Hematopoietic multipotent progenitor cell treated with erythropoietin and hydrocortisone succinate and interleukin-3 and kit ligand, for 4 days (in vitro differentiated cells): ENCODE measurements at places on chromosomes 3 and 15.
A peak's percentile ranks its signal among the peaks of the same experiment; 100 is the strongest.

- no peak for DNase-seq
Observed at GRCh38 chr15:46652266-46652665, 1017.4 kb downstream of the SQOR start.

GRCh38 chr3:100682056-100682853 lies 27.0 kb upstream of the TFG start:
- no peak for DNase-seq

- DNase-seq, result no peak
Observed at GRCh38 chr3:55534876-55535275, 47.8 kb upstream of the WNT5A start.

- DNase-seq, result peak; percentile 26
Observed at GRCh38 chr3:45182915-45183871, 37.0 kb upstream of the CDCP1 start.

DNA sequence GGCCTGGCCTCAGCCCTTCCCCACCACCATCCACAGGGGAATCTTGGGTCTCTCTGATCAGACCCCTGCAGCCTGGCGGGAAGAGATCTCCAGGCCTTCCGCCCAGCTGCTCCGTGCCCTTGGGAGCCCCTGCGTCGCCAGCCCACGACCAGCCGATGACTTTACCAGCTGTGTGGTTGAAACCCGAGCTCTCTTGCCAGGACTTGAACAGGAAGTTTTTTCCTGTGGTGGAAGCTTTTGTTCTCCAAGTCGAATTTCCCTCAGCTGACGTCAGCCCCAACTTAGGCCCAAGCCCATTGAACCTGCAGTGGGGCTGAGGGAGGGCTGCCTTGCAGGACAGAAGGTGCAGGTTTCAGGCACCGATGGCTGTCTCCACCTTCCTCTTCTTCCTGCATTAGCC lies 51.7 kb upstream of the SMAD3 start:
- DNase-seq, result no peak

DNA sequence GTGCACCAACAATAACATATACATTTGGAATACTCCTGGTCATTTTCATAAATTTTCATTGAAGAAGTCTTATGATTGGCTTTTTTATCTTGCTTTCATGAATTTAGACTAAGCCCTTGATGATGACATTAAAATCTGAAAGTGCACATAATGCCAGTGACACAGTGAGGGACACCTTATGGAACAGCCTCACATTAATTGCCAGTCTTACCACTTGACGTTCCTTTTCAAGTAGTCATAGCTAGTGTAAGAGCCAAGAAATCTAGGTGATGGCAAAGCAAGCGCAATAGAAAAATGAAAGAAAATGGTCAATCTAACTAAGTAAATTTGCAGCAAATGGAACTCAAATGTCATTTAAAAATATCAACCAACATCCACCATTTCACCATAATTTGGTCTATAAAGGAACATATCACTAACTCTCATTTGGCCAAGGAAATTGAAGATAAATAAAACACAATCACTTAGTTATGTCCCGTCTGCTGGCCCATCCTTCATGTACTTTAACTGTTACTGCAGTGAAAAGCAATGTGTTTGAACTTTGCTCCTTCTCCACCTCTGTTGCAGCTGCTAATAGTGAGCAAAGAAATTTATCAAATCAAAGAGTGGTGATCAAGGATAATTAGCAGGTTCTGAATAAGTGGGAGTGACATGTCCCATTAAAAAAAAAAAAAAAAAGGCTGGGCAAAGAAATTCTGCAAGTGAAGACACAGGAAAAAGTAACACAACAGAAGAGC lies 110.0 kb downstream of the TJP1 start:
- DNase-seq, result no peak

- no peak for DNase-seq
Observed at GRCh38 chr3:21041621-21042020, 709.4 kb downstream of the ZNF385D start.

GRCh38 chr3:185737020-185737419 lies 87.8 kb downstream of the IGF2BP2 start:
- DNase-seq, result no peak

GRCh38 chr3:34864011-34864410 lies 775.3 kb upstream of the ARPP21 start:
- no peak for DNase-seq

GRCh38 chr3:46141813-46142212 lies 66.3 kb downstream of the CCR1 start:
- DNase-seq, result no peak

DNA sequence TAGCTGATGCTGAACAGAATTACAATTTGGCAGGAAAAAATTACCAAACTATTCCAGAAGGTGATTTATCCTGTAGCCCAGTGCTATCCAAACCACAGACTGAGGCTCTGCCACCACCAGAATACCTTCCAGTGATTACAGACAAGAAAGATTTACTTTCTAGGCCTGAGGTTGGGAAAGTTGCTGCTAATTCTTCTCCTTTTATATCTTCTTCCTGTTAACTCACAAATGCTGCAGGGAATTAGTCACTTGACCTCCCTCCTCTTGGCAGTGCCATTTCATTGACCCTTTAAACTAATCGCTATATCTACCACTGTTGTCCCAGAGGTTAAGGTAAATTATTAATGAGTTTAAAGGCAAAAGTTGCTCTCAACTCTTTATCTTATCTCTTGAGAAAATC lies 118.4 kb downstream of the CTNNB1 start:
- no peak for DNase-seq

GRCh38 chr3:47888986-47889757 lies 86.2 kb downstream of the DHX30 start:
- DNase-seq, result no peak

GRCh38 chr15:63408524-63408923 lies 26.9 kb upstream of the CA12 start:
- DNase-seq, result no peak

GRCh38 chr3:169493521-169494141 lies 169.9 kb downstream of the MECOM start:
- no peak for DNase-seq

- DNase-seq, result peak; percentile 98
Observed at GRCh38 chr3:4533489-4534443, 40.6 kb downstream of the ITPR1 start.

DNA sequence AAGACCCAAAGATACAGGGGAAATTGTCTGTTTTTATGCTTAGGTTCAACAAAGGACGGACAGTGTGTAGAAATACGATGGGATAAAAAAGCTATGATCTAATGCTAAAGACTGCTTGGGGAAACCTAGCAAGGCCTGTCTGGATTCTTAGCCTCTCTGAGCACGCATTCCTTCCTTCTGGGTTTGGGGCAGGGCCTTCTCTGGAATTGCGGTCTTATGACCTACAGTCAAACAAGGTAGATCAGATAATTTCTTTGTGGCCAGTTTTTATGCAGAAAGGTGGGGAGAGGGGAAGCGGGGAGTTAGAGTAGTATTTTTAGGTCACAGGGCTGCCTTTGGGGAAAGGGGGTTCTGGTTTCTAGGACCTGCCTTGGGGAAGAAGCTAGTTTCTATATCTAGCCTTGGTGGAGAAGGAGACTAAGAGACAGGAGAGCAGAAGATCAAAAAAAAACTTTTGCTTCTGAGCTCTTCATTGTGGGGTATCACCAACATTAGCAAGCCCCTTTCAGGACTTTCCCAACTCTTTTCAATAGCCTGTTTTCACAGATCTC lies 39.1 kb upstream of the LIPC start:
- DNase-seq, result no peak

- DNase-seq, result peak; percentile 79
Observed at GRCh38 chr3:148955544-148956346, 35.6 kb upstream of the GYG1 start.

- no peak for DNase-seq
Observed at GRCh38 chr3:118137778-118138177, 896.9 kb downstream of the IGSF11 start.

- DNase-seq, result no peak
Observed at GRCh38 chr3:194447161-194447560, 39.6 kb downstream of the ATP13A3 start.

- no peak for DNase-seq
Observed at GRCh38 chr3:119222391-119222790, 18.3 kb downstream of the B4GALT4 start.

DNA sequence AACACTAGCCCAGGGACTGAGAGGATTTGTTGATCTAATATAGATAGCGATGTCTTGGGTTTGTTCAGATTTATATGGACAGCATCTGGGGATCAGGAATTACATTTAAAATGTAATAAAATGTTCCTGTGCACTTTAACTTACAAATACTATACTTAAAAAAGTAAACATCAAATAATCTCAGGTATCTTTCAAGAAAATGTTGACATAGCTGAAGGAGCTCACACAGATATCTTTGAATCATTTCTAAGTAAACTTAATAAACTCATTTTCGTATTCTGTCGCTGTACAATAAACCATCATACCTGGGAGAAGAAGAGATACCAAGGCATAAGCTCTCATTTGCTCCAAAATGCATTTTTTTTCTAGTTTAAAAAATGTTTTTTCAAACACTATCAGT lies 557.5 kb upstream of the NR2F2 start:
- DNase-seq, result no peak

DNA sequence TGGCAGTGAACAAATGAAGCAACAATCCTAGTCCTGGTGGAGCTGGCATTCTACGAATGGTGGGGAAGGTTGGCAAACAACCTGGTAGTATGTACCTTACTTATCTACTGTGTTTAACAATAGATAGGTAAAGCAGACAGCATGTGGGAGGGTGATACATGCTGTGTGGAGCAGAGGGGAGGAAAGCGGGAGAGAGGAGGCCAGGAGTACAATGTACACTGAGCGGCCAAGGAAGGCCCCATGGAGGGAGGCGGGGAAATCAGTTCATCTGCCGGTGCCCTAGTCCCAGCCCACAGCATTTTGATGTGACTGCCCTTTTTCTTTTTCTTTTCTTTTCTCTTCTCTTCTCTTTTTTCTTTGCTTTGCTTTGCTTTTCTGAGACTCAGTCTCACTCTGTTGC lies 5.3 kb upstream of the RHCG start:
- no peak for DNase-seq

DNA sequence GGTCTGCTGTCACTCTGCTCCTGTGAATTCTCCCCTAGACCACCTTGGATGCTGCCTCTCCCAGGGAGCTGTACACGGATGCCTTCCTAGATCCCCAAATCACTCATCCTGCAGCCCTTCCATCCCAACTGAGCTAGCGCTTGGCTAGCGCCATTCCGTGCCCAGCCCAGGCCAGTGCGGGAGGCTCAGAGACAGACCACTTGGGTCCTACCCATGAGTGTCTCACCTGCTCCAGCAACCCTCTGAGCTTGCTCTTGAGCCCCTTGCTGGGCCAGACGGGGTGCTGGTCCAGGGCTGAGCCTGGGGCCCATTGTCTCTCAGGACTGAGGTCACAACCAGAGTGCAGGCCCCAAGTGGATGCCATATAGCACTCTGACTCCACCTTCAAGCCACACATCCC lies 17.7 kb downstream of the SH2D7 start:
- no peak for DNase-seq

DNA sequence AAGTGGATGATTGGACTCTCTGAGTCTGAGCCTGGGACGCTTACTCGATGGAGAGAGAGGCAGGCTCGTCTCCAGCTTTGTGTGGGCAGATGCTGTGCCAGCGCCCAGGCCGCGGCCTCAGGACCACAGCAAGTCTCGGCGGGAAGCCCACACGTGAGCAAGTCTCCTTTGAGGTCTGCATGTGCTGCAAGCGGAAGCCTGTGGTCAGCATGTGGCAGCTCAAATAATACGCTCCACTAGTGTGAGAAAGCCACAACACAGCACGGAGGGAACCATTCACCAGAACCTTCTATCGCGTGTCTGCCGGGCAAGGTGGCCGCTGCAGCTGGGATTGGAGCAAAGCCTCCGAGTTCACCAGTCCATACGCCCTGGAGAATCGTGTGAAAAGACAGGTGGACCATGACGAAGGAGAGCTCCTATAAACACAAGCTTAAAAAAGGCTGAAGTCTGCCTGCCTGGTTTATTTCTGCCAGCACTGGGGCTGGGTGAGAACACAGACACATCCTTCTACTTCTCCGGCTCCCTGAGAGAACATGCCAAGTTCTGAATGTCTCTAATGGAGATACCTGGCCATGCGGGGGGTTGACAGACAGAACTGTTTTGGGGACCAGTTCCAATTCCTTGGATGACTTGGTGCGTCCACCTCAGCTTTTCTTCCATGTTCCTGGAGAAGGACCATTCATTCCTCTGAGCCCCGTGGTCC lies 82.0 kb upstream of the LRIG1 start:
- DNase-seq, result peak; percentile 23

DNA sequence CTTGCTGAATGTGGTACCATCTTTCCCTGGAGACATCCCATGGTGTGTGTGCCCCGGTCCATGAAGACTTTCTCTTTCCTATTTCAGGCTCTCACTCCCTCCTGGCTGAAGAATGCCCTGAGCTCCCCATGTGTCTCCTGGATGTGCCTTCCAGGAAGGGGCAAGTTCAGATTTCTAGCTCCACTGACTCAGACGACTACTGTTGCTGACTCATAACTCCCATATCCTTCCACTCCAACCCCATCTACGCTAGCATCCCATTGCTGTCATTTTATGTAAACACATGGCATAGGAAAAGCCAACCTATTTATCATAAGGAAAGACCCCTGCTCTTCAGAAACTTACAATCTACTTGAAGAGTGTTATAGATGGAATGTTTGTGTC lies 95.0 kb downstream of the ADCY5 start:
- DNase-seq, result no peak

- peak; percentile 62 for DNase-seq
Observed at GRCh38 chr3:170499562-170500156, 81.0 kb downstream of the CLDN11 start.

GRCh38 chr15:30962079-30962478 lies 29.3 kb downstream of the MTMR10 start:
- peak; percentile 32 for DNase-seq

DNA sequence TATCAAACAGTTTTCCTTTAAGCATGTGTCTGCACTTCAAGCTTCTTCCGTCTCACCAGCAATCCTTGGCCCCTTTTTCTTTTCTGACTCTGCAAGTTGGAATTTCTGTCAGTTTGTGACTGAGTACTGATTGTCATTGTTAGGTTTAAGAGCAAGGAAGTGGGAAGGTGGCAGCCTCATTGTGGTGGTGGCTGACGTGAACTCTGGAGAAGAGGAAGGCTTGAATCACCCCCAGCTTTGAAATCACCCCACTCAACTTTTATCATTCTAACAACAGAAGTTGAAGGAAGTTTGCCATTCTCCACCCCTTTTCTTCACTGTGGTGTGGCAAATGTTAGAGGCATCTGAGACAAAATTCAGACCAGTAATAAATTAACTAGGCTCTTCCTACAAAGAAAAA lies 231.6 kb upstream of the AGTR1 start:
- DNase-seq, result peak; percentile 35

DNA sequence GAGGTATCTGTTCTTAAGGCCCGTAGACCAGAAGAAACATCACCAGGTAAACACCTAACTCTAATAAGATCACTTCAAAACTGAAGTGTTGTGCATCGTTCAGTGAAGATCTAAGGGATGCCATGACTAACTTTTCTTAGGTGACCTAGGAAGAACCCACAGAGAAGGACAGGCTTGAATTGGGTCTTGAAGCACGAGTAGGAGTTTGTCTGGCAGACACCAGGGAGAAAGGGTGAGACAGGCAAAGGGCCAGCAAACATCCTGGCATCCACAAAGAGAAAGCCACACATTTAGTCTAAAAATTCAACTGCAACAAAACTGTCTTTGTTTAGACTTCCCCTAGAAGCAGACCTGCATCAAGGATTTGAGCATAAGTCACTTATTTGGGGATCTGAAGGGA lies 15.5 kb upstream of the CMTM8 start:
- no peak for DNase-seq
